Activated B cell treated with CpG ODN at 0.5 μM for 24 hours (primary cell): ENCODE measurements at places on chromosomes 3 and 15.

DNA sequence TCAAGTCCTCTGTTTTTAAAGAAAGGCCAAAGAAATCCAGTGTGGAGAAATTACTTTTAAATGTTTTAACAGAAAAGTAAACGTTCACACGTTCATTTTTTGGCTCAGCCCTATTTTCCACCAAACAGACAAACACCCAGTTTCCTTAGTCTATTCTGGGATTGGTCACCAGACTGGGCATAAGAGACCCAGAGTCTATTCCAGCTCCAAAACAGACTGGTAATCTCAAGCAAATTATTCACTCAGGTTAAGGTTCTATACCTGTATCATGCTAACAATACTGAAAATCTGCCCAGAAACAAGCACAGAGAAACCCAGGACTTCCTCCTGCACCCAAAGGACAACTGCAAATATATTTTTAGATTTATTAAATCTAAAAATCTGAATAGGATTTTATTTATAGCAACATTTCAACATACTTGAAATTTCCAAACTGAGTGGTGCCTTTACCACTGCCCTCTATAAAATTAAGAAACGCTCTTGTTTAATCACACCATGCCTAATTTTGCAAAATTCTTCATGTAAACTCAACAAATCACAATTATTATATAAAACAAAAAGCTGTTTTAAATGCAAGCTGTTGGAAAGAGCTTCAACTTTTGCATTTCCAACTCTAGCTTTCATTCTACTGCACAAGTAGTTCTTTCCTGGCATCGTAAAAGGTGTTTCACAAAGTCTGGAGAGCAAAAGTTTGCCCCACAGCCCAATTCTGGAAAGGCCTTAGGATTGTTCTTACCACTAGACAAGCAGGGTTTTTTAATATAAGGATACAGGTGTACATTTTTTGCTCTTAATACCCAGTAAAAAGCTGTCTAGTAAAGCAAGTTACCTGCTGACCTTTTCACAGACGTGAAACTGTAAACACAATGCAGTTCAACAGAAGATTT, 18.7 kb downstream of the ZNF148 start:
- no peak for DNase-seq

DNA sequence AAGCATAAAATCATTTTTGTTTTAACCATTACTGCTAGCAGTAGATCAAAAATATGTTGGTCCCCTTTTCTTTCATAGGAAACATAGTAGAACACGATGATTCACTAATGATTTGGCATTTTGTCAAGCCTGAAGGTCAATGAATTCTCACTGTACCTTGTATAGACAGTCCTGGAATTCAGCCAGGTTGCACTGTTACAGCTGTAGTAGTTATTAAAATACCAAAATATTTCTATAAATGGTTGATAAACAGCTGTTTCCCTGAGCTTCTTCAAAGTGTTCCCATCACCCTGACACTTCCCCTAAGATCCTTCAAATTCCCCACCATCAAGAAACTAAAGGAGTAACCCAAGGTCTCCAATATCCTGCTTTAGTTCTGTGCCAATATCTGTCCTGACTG, 200.9 kb downstream of the ATP8B4 start:
- DNase-seq = no peak

DNA sequence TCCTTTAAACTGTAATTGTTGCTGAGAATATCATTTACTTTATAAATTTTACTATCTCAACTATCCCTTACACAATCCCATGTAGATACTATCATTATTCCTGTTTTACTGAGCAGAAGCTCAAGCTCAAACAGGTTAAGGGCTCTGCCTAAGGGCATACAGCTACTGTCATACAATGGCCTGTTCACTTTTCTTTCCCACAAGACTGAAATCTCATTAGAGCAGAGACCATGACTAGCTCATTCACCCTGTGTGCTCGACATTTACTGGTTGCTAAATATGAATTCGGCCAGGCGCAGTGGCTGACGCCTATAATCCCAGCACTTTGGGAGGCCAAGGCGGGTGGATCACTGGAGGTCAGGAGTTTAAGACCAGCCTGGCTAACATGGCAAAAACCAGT, 1.6 kb upstream of the MESP2 start:
- DNase-seq = no peak

- DNase-seq = no peak
Measured at GRCh38 chr3:108406063-108406660, 104.2 kb downstream of the MYH15 start.

DNA sequence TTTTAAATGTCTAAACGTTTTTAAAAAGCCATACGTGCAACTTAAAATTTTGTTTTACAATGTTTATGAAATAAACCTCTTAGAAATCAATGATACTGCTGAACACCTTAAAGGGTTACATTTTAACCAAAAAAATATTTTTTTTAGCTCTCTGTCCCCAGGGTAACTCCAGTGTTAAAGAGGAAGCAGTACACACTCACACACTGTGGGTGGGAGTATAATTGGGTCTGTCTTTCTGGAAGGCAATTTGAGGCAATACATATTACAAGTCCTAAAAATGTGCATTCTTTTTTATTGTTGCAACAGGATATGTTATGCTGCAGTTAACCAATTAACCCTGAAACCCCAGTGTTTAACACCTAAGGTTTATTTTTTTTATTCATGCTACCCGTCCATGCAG, 34.1 kb downstream of the WHAMM start:
- no peak for DNase-seq

DNA sequence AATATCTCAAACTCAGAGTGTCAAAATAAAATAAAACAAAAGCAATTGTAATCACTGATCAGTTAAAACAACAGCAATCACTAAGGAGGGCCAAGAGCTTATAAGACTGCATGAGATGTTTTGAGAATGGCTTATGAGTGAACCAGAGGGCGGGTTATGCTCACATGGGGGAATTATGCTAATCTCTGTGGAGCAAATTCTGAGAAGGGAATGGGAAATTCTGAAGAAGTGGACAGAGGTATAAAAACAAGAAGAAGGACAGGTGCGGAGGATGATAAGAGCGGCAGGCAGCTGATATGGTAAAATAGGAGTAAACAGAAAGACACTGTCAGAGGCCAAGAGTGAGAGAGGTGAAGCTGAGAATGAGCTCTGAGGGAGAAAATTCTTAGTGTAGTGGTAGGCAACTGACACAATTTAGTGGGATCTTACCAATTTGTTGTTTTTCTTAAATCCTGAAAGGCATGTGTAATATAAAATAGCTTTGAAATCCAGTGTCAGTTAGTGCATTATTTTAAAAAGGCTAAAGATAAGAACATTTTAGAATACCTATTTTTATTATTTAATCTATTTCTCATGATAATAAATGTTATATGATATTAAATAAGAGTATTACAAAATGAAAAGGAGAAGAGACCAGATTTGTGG, 133.8 kb downstream of the SPATA16 start:
- DNase-seq = no peak

- no peak for DNase-seq
Measured at GRCh38 chr15:39174332-39174731, 406.5 kb upstream of the THBS1 start.

- no peak for DNase-seq
Measured at GRCh38 chr15:25403771-25404170, 35.1 kb downstream of the UBE3A start.

DNA sequence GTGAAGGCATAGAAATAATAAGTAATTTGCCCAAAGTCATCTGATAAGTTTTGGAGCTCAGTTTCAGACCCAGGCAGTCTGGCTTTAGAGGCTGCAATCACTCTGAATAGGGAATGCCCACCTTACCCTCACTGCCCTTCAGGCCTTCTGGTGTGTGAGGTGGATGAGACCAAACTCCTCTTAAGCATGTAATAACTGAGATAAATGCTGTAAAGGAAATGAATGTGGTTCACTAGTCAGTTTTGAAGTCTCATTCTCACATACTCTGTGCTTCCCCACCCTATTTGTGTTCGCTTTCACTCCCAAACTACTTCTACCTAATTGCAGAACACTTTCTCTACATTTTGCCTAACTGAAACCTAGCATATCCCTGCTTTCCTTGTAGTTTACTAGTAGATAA, 144.1 kb downstream of the FILIP1L start:
- no peak for DNase-seq

DNA sequence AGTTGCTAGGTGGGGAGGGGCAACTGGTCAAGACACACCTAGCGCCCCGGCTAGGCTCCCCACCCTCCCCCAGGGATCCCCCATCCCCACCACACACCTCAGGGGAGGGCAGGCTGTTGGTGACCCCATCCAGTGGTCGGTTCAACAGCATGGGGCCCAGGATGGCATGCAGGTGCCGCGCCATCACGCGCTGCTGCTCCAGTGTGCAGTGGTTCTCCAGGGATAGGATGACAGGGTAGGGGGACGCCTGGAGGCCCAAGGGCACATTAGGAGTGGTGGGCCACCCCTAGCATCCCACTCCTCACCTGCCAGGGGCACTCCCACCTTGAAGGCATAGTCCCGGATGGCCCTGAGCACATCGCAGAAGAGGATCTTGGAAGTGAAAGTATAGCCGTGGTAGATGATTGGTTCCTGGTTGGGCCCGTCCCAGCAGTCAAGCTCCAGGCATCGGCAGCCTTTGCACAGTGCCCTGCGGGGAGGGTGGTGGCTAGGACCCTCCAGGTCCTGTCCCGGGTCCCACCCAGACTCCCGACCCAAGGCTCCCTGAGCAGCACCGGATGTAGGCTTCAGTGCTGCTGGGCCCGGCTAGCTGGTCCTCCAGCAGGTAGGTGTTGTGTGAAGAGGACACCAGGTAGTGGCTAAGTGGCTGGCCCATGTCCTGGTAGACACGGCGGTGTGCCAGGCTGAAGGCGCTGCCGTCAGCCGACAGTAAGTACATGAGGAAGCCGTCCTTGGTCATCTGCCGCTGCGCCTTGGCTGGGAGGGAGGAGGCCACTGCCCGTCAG, 19.4 kb downstream of the VILL start:
- no peak for DNase-seq

DNA sequence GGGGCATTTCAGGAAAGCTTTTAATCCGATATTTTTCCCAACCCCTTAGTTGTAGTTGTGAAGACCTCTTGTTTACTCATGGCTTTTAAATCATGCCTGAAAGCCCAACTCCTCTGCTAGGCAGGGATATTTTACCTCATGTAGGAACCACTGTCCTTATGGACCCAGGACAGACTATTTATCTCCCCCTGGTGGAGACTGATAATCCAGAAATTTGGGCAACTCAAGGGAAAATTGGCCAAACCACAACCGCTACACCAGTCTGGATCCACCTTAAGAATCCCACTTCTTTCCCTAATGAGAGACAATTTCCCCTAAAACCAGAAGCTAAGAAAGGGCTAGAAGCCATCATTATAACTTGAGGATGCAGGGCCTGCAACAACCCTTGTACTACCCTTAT, 248.1 kb upstream of the STAC start:
- DNase-seq = no peak

DNA sequence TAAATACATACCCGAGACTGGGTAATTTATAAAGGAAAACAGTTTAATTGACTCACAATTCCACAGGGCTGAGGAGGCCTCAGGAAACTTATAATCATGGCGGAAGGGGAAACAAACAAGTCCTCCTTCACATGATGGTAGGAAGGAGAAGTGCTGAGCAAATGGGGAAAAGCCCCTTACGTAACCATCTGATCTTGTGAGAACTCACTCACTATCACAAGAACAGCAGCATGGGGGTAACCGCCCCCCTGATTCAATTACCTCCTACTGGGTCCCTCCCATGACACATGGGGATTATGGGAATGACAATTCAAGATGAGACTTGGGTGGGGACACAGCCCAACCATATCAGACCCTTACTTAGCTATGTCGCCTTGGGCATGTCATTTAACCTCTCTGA, 27.7 kb downstream of the SCG3 start:
- no peak for DNase-seq
